CD8-positive, alpha-beta memory T cell (primary cell): ENCODE measurements at places on chromosomes 3 and 15. TPM values are rescaled to one million over a fixed set of nuclear protein-coding genes. Genes with fewer than 3 reads are reported as not detected.
A peak's percentile ranks its signal among the peaks of the same experiment; 100 is the strongest.

DNA sequence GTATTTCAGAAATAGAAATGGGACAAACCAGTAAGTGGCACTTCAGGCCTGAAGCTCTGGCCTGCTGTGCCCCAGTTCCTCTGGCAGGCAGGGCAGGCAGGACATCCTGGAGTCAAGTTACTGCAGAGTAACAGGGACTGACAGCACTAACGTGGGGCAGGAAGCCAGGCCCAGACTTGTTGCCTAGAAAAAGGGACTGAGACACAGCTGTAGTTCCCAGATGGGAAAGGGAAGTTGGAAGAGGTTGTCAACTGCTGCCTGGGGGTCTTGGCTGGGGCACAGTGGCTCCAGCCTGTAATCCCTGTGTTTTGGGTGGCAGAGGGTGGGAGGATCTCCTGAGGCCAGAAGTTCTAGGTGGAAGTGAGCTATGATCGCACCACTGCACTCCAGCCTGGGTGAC, 171.9 kb downstream of the FMN1 start:
- no peak for DNase-seq

- no peak for DNase-seq
These were observed 14.0 kb upstream of the LARP6 start for GRCh38 chr15:70867911-70868467.

- DNase-seq = no peak
These were observed 3.0 kb downstream of the FAM174B start for GRCh38 chr15:92652576-92652966.

- DNase-seq = no peak
These were observed 141.0 kb upstream of the RASGRP1 start for GRCh38 chr15:38705436-38706219.

DNA sequence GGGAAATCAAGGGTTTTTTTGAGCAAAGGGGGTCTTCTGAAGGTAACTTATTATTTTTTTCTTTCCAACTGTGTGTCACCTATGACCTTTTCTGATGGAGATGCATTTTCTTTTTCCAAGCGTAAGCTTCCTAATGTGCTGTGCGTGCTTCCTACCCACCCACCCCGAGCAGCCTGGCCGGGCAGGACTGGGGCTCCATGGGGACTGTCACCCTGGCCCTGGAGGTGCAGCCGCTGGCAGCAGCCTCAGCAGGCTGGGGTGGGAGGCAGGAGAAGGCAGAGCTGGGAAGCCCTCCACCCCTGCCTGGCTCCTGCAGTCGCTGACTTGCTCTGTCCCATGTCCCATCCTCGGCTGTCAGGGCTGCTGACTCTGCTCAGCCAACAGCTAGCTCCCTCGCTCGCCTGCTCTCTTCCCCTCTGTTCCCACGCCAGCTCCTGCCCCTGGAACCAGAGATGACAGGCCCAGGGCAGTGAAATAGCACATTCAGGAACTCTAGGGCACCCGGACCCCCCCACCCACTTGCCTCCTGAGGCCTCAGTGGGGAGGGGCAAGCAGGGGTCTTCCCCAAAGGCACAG, 21.4 kb downstream of the IDH2 start:
- DNase-seq = no peak

Gene ACTR8
- total RNA-seq = 36.5 TPM

DNA sequence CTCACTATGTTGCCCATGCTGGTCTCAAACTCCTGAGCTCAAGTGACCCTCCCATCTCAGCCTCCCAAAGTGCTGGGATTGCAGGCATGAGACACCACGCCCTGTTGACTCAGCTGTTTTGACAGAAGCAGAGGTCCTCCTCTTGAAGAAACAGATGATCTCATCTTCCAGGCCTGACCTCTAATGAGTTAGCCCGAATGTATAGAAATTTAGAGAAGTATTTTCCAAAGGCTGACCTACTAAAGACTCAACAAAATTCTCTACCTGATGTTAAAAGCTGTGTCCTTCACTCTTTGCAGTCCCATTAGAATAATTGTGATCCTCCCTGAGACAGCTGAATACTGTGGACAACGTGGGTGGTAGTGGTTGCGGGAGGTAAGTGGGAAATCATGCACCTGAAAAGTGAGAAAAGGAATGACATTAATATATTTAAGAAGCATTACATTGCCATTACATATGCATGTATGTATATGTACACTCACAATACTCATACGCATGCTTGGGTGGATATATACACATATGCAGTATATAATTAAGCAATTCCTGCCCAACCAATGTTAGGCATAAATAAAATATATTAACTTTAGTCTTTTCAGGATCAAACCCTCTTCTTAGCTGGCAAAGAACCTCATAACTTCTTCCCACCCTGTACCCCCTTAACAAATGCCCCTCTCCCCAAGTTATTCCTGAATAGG, 204.6 kb upstream of the NR2F2 start:
- no peak for DNase-seq

DNA sequence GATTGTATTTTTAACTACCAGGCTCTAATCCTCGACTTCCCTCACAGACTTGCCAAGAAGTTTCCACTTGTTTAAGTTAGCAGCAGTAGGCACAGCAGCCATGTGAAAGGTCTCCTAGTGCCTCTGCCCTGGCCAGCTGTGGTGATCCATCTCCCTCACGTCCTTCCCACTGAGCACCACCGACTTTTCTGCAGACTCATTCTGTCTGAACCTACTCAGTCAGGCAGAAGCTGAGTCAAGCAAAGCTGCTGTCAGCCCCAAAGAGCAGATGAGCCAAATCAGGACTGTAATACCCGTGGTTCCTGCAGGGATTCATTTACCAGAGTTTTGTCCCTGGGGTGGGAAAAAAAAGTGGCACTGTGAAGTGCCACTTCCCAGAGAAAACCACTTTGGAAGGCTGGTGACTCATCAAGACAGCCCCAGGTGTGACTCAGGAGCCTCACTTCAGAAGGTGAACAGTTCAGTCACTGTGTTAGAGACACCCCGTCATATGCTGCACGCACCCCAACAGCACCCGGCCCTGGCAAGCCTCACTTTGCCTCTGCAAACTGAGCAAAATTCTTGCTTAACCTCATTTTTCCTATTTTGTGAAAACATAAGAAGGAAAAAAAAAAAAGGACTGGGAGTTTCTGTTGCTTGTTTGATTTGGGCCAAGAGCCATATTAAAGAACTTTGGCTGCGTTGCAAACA, 76.0 kb downstream of the WWTR1 start:
- DNase-seq = no peak

Gene CX3CR1
- total RNA-seq = 0.74 TPM

Gene RLBP1
- total RNA-seq = not detected

GRCh38 chr3:135081856-135082434, 286.9 kb downstream of the EPHB1 start:
- no peak for DNase-seq

Gene C2CD4B
- total RNA-seq = not detected

DNA sequence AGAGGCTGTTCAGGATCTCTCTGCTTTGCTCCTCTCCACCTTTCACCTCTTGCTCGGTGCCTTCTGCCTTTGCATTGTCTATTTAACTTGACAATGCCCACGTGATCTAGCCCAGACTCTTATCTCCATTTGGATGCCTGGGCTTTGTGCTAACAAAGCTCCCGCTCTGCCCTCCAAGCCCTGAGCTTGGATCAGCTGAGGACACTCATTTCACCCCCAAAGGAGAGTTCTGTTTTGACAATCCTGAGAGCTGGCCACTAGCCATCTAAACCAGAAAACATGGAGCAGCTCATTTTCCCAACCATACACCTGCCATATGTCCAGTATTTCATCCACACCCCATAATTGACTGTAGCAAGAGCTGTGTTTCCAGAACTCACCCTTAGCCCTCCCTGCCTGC, 12.8 kb downstream of the GPR176 start:
- no peak for DNase-seq

- DNase-seq = no peak
These were observed 34.6 kb upstream of the CACNA2D3 start for GRCh38 chr3:54087581-54088410.

DNA sequence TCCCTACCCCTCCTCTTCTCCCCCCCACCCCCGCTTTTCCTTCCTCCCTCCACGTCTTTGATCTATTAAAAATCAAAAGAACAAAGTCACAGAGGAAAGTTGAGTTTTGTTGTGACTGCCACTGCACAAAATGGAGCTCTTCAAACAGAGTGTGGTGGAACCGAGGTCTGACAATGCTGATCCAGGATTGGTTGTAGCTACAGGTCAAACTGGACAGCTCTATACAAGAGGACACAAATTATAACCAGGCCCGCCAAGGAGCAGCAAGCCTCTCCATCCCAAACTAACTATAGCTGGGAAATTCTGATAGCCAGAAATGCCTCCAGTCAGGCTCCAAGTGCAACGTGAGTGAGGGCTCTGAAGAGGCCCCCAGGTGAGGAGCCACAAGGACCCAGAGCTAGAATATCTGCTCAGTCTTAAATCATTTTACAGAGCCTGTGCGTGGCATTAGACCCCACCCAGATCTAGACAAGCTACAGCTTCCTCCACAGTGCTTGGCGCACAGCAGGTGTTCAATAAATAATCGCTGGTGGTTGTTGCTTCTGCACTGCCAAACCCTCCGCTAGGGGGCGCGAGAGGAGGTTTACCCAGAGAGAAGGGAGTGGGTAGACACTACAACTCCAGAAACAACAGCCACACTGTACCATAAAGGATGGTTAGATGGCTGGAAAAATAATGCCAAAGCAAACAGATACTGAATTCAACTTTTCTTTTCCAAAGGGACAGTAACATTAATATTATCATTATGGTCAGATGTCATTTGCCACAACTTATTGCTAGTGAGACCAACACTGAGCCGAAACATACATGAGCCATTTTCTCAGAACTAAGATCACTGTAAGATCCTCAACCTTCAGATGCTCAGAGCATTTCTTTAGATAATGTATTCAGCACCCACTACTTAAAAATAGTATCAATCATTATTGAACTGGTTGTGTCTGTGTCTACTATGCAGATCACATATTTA, 44.6 kb downstream of the ZIC4 start:
- DNase-seq = no peak

Gene ZBBX
- not detected for total RNA-seq

Gene FRG2C
- not detected for total RNA-seq

DNA sequence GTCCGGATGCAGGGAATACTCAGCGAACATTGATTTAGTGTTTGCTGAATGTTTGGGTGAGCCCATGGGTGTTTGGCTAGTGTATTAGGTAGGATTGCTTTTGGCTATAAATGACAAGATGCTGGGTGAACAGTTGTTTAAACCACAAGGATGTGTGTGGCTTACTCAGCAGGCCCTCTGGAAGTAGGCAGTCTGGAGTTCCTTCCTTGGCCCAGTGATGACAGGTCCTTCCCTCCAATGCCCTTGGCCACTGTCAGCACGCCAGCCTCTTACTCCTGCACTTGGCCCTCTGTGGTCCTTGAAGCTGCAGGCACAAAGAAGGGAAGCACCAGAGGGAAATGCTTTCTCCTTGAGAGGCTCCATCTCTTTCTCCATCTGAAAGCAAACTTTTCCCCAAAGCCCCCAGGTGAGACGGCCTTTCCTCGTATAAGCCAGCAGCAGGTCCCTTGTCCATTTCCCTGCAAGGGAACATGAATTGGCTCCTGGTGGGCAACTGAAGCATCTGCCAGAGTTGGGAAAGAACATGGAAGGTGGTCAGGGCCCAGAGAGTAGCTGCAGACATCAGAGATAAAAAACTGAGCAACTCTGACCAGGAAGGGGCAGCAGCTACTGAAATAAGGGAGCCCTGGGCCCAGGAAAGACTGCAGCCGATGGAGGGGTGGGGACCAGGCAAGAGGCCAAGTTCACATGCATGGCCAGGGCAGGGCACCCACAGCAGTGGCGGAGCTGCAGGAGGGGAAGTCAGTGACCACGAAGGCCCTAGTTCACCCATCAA, 105.0 kb downstream of the TPRA1 start:
- DNase-seq = no peak

- no peak for DNase-seq
These were observed 6.5 kb upstream of the HPS3 start for GRCh38 chr3:149122721-149123578.

DNA sequence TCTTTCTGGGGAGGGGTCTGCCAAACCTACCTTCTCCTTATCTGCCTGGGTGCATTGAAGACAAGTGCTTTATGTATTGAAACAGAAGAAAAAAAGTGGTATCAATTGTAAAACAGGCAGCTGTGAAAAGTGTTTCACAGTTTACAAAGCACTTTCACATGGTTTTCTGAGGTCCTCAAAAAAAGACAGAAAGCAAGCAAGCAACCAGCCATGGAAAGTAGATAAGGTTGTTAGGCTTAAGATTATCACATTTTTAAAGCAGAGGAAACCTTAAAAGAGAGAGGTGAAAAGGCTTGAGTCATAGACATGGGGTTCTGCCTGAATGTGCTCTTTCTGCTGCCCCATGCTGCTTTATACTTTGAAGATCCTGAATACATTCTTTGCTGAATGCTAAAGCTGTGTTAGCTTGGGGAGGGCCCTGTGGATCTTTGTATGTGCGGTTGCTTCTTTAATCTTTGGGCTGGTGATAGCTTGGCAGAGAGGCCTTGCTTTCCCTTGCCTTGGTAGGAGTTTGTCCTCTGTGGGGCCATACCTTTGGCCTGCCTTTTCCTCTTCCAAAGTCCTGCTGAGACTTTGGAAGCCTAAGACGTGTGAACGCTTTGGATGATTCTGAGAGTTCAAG, 2.6 kb downstream of the SMAD3 start:
- DNase-seq = no peak

DNA sequence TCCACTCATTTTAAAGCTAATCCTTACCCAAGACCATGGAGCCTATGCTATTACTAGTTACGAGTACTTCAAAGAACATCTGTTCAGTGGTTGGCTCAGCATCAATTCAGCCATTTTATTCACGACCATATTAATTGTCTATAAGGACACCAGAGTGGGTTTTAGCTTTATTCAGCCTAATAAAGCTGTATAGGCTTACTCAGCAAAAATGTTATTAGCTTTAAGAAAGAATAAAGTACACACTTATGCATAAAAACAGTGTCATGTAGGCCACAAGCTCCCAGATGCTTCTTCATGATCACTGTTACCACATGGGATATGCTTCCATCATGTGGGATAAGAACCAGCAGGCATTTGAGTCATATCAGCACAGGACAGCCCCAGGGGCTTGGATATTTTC, 87.4 kb upstream of the GPR149 start:
- DNase-seq = no peak

DNA sequence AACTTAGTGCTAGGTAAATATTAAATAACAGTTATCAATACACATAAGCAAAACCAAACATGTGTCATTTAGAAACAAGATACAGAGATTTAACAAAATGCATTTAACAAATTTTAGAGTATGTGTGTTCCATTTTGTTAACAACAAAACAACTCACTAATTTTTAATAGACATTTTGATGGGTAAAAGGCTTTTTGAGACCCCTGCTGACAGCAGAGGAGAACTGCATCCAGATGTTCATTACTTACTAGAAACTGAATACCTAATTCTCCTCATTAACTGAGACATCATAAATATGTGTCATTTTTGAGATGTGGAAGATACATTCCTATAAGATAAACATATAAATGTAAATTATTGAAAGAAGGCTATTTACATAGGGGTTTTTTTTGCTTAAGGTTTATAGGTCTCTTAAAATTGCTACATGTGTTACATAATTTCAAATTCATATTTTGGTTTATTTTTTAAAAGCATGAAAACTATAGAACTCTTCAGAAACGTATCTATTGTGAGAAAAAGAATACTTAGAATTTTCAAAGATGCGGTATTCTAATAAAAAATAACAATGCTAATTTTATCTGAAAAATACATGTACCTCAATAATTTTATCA, 1009.8 kb downstream of the TUSC7 start:
- no peak for DNase-seq

GRCh38 chr3:9770276-9770812, 597 bp upstream of the CAMK1 start:
- no peak for DNase-seq

GRCh38 chr3:53254509-53255422, 1.1 kb downstream of the TKT start:
- DNase-seq = peak; percentile 62

Gene CFAP20DC
- 1.00 TPM for total RNA-seq
